NCI-H345 (cell line): ENCODE measurements at places on chromosomes 16 and 17.

GRCh38 chr16:7456211-7456610 lies 123.6 kb downstream of the RBFOX1 start:
- no peak for DNase-seq

GRCh38 chr17:15342460-15342859 lies 1.1 kb upstream of the TEKT3 start:
- DNase-seq, result no peak

DNA sequence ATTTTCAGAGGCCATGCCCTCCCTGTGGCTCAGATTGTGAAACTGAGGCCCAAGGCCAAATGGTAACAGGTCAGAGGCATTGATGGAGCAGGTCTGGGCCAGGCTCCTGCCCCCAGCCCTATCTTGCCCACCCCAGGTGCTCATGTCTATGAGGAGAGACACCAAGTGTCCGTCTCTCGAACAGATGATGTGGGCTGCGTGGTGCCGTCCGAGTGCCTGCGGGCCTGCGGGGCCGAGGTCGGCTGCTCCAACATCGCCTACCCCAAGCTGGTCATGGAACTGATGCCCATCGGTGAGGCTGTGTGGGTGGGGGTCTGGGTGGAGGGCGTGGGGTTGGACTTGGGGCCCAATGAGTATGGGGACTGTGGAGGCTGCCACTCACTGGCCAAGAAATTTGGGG lies 8.7 kb upstream of the FAM83G start:
- DNase-seq, result no peak

DNA sequence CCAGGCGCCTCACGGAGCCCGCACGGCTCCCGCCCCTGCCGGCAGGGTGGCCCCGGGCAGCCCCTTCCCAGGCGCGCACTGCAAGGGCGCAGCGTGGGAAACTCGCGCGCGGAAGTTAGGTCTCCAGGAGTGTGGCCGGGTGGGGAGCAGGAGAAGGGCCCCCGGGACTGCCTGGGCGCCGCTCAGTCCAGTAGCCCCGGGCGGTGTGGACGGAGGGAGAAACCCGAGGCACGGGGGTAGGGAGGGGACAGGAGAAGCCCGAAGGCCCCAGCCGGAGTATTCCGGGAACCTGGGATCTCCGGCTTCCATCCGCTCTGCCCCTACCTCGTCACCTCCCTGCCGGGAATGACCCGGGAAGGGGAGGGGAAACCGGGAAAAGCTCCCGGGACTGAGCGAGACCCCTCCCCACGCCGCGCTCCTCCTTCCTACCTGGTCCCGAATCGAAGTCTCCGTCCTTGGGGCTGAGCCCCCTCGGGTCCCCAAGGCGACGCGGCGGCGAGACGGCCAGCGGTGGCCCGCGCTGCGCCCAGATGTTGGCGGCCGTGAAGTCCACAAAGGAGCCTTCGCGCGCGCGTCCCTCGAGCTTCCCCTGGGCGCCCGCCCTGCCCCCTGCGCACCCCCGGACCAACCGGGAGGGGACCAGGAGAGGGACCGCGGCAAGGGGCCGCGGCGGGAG lies 418 bp downstream of the SOCS3 start:
- DNase-seq, result no peak

- DNase-seq, result no peak
Measured at GRCh38 chr17:50557630-50558029, 2.9 kb upstream of the CACNA1G start.

GRCh38 chr16:716200-716568 lies 1.3 kb downstream of the METRN start:
- DNase-seq, result no peak

- DNase-seq, result no peak
Measured at GRCh38 chr16:86075488-86075785, 176.5 kb downstream of the IRF8 start.

- no peak for DNase-seq
Measured at GRCh38 chr17:81029859-81030258, 5.1 kb upstream of the BAIAP2 start.

DNA sequence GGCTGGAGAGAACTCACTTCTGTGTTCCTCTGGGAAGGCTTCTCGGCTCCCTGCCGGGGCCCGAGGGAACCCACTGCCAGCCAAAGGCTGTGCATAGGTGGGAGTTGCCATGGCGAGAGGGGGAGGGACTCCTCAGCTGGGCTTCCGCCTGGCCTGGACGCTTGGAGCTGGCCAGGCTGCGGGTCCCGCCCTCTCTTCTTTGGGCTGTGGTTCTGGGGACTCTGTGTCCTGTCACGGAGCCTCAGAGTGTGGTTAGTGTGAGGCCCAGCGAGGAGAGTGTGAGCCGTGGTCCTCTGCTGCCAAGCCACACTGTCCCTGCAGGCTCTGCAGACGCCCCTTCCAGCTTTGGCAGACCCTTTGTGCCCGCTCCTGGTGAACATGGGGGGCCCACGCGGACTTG lies 123.1 kb downstream of the OR1D5 start:
- DNase-seq, result no peak
